ENCODE measurements at places on chromosomes 3 and 15.

DNA sequence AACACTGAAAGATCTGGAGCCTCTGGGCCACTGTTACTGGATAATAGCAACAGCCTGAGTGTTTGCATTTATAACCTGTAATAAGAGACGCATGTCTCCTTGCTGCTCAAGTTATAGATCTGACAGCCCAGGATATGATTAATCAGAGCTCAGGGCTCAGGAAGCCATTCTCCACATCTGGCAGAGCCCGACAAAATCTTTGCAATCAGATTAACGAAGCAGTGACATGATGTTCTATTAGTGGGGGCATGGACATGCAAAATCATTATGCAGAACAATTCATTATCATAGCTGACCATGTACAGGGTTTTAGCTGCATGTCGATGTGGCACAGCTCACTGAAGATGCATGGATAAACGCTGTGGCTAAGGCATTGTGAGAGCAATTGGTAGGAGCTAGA lies 730.3 kb downstream of the ZNF385D start:
- DNase-seq, result no peak

DNA sequence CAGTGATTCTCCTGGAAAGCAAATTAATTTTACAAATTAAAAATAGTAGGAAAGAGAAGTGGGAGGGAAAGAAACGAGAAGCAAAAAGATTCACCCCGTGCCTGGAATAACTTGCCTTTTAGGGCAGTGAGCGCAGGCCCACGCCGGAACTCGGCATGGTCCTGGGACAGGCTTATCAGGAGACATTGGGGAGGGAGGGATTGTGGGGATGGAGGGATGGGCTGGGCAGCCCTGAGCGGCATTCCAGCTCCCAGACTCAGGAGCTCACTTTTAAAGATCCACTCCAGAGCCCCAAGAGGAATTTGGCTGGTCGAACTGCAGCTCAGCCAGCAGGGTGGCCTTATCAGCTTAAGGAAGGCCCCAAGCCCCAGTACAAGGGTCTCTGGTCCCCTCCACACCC lies 117.9 kb downstream of the ADCY5 start:
- DNase-seq, result no peak

GRCh38 chr15:53739651-53740050 lies 19.8 kb downstream of the WDR72 start:
- no peak for DNase-seq

DNA sequence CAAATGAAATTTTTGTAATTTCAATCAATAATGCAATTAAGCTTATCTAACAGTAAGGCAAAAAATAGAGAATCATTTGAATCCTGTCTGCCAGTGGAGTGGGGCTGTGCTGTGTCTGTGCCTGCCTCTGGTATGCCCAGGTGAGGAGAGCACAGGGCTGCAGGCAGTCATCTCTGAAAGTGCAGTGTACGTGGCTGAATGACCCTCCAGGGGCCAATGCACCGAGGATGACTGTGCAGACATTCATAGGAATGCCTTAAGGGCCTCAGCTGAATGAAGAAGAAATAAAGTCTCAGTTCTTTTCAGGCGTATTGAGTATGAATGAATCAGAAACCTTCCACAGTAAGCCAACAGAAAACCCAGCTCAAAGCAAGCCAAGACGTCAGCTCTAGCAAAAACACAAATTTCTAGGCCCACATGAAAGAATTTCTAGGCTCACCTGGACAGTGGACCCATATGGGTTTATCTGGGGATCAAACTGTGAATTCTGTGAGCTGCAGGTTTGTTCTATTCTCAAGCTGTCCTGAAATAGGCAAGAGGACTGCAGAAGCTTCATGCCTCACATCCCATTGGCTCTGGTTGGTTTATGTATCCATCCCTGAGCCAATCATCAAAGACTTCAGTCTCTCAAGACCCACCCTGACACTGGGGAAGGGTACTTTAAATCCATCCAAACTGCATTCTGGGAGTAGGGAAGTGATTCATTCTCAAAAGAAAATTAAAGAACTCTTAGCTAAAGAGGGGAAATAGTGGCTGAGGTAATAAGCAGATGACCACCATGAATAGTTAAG lies 123.4 kb downstream of the SSR3 start:
- DNase-seq, result no peak

DNA sequence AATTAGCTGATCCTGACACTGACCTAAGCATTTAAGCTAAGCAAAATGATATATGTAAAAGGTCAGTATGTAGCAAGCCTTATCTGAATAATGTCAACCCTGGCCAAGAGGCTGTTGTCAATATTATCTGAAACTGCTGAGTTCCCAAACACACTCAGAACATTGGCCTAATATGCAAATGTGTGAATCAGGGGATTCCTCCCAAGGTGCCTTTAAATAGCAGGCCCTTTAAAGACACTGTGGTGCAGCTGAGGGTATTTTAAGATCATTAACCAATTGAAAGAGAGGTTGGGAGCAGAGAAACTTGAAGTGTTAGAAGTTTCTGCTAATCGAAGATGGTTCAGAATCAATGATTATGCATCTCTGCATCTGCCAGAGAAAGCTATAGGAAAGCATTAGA lies 207.0 kb downstream of the NTRK3 start:
- DNase-seq, result no peak

DNA sequence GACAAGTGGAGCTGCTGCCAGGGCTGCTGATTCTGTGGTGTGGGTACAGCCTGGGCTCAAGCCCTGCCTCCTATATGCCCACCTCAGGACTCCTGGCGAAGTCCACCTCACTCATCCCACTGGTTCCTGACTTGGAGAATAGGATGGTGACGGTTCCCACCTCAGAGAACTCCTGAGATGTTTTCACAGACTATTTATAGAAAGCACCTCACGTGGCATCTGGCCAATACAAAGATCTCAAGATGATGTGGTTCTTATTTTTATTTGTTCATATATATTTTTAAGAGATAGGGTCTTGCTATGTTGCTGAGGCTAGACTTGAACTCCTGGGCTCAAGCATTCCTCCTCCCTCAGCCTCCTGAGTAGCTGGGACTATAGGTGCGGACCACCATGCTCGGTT lies 236.9 kb upstream of the BHLHE40 start:
- no peak for DNase-seq

GRCh38 chr3:66442254-66443117 lies 58.3 kb downstream of the LRIG1 start:
- DNase-seq, result no peak

DNA sequence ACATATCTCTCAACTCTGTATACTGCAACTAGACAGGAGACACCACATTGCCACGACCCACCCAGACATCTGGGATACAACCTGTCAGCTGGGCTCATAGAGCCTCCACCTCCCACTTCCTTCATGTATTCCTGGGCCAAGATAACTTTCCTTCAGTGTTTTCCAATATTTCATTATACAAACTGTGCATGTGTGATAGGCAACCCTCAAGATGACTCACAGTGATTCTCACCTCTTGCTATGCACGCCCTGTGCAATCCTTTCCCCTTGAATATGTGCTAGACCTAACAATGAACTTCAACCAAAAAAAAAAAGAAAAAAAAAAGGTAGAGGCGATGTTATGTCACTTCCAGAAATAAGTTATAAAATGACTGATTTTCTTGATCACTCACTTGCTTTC lies 138.0 kb upstream of the ALCAM start:
- DNase-seq, result no peak

DNA sequence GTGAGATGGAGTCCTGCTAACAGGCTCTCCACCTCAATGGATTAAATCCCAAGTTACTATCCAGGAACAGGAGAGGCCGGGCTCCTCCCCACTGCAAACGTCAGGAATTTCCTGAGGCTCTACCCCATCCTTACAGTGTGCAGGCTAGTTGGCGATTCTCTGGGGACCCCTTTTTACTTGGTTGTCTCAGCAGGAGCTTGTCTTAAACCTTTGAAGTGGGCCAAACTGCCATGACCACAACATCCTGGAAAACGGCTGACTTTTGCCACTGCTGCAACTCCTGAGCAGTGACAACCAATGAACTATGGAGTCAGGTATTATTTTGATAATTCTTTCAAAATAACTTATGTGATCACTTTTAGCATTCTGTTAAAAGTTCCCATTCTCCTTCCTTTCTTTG lies 440.9 kb upstream of the CCDC54 start:
- no peak for DNase-seq

- no peak for DNase-seq
These were observed 3.4 kb downstream of the KIF23 start for GRCh38 chr15:69417581-69417980.

- DNase-seq, result no peak
These were observed 93.7 kb downstream of the FBLN2 start for GRCh38 chr3:13642597-13642996.

DNA sequence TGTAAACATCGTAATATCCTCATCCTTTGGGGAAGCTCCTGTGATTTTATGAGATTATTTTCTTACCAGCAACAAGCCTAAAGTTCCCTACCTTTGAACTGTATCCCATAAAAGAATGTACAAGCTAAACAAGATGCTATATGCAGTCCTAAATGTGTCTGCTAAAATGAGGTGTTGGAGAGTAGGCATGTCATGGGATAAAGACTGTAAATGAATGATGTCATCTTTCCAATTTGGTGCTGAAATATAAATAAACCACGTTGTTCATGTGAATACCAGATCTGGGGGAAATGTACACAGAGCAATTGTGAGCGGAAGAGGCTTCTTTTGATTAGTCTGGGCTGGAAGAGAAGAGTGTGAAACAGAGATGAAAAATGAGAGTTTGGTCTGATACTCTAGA lies 214.9 kb upstream of the WNT5A start:
- DNase-seq, result no peak

DNA sequence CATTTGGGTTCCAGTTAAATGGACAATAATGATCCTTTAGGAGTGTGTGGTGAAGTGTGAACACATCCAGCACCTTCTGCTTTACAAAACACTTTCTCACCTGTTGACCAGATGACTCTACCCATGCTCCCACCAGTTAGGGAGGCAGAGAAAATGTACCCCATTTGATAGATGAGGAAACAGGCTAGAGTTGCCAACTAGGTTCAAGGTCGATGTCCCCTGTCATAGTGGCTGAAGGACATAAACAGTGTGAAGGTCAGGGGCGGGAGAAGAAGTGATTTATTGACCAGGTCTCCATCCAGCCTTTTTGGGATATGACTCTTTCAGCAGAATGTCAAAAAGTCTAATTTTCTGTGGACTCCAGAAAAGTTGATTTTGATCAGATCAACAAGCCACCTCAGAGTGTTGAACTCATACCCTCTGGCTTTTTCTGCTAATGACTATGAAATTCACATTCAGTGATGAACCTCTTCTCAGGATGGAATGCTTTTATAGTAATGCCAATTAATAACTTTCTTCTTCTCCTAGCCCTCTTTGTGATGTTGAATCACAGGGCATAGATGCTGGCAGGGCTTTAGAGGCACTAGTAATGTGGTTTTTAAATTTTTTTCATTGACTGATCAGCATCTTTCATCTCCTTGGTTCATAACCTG lies 57.5 kb downstream of the CPN2 start:
- DNase-seq, result no peak

- no peak for DNase-seq
These were observed 52.6 kb downstream of the CNTN3 start for GRCh38 chr3:74561881-74562280.

GRCh38 chr3:112500621-112501020 lies 1.3 kb upstream of the BTLA start:
- no peak for DNase-seq

DNA sequence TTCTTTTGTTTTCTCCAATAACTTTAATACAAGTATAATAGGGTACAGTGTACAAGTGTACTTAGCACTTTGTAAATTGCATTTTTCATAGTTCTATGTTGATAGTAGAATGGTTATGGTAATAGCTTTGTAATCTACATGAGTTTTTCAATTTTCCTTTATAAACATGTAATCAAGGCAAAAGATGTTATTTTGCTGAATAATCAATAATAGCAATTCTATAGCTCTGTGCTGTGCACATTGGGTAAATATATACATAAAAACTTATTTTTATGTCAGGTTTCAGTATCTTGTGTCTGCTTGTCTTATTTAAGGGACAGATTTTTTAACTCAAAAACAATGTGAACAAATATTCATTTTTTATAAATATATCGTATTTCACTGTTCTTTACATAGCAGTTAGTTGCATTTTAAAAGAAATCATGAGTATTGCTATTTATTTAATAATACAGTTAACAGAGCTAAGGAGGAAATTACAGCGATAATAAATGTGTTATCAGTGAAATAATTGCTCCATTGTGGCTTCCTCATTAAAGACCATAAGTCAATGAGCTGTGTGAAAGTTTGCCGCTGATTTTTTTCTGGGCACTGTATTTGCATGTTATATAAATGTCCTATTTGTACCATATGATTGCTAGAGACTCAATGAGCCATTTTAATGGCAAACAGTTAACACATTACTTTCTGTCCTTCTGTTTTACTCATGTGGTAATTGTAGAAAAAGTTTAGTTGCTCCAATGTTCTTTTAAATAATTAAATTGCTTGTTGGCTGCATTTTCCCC lies 214.6 kb upstream of the STAC start:
- DNase-seq, result no peak
